ENCODE measurements at places on chromosomes 2 and 18. TPM values are rescaled to one million over a fixed set of nuclear protein-coding genes. Genes with fewer than 3 reads are reported as not detected.

DNA sequence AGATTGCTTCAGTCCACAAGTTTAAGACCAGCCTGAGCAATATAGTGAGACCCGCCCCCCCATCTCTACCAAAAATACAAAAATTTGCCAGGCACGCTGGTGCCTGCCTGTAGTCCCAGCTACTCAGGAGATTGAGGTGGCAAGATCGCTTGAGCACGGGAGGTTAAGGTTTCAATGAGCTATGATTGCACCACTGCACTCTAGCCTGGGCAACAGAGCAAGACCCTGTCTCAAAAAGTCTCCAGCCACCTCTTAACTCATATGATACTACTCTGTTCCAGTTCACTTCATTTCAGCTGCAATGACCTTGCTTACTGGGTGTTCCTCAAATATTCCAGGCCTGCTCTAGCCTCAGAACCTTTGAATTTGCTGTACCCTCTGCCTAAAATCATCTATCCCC, 11.4 kb downstream of the MEMO1 start:
- no peak for DNase-seq
- no peak overlapping the region for H3K27ac ChIP-seq
- H3K4me1 ChIP-seq = 0 out of 2 replicates have a peak, but pooled peaks cover 3% of the 10 kb centered on the region
- H3K27me3 ChIP-seq = no peaks in the 10 kb centered on the region
- no peak overlapping the region for H3K4me3 ChIP-seq
- no peaks in the 10 kb centered on the region for H3K36me3 ChIP-seq

GRCh38 chr18:1995041-1995612, 576.2 kb downstream of the METTL4 start:
- H3K27ac ChIP-seq = no peak overlapping the region
- no peaks in the 10 kb centered on the region for H3K27me3 ChIP-seq
- H3K4me1 ChIP-seq = no peaks in the 10 kb centered on the region
- no peak overlapping the region for H3K4me3 ChIP-seq

DNA sequence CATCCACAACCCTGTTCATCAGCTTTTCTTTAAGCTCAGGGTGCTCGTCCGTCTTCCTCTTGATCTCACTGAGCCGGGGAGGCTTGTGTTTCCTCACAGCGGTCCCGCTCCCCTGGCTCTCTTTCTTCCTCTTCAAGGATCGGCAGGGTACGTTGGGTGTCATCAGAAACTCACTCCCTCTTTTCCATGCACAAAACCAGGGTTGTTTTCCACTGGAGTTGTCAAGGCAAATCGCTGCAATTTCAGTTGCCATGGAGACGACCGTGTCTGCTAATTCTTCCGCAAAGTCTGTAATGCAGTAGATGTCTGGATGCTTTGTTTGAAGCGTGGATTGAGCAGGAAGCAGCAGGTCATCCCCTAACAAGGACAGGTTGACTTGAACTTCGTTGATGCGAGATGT, 146.4 kb downstream of the DAW1 start:
- no peak for DNase-seq
- H3K4me3 ChIP-seq = no peak overlapping the region
- no peaks in the 10 kb centered on the region for H3K4me1 ChIP-seq
- no peaks in the 10 kb centered on the region for H3K36me3 ChIP-seq

GRCh38 chr2:73448856-73449255, 63.2 kb downstream of the ALMS1 start:
- no peaks in the 10 kb centered on the region for H3K4me1 ChIP-seq
- H3K27me3 ChIP-seq = no peaks in the 10 kb centered on the region
- no peak overlapping the region for H3K27ac ChIP-seq
- no peak overlapping the region for H3K4me3 ChIP-seq
- DNase-seq = no peak
- H3K36me3 ChIP-seq = peaks cover 17% of the 10 kb centered on the region

- H3K27ac ChIP-seq = no peak overlapping the region
- peaks cover 17% of the 10 kb centered on the region for H3K36me3 ChIP-seq
- no peaks in the 10 kb centered on the region for H3K27me3 ChIP-seq
- no peak for DNase-seq
- no peaks in the 10 kb centered on the region for H3K4me1 ChIP-seq
Observed at GRCh38 chr2:201280191-201281040, 20.1 kb downstream of the CASP8 start.

NOL4 gene
- not detected for total RNA-seq
